ENCODE measurements at places on chromosomes 7 and 10.

DNA sequence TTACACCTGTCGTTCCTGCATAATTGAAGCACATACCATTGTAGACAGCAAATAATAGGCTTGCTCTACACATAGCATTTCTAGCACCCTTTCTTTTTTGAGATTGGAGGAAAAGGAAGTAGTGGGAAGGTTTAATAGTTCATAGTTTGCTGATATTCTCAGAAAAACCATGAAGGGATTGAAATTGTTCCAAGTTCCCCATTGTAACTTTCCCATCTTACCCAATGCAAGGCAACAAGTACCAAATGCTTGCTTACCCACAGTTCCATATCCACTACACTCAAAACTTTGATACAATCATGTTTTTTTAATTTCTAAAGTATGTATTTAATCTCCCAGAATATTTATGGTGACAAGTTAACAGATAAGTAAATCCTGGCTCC is 13.8 kb downstream of the CYP3A5 start:
- no peak for DNase-seq

GRCh38 chr7:115068220-115068619 is 146.3 kb downstream of the MDFIC start:
- DNase-seq = no peak

DNA sequence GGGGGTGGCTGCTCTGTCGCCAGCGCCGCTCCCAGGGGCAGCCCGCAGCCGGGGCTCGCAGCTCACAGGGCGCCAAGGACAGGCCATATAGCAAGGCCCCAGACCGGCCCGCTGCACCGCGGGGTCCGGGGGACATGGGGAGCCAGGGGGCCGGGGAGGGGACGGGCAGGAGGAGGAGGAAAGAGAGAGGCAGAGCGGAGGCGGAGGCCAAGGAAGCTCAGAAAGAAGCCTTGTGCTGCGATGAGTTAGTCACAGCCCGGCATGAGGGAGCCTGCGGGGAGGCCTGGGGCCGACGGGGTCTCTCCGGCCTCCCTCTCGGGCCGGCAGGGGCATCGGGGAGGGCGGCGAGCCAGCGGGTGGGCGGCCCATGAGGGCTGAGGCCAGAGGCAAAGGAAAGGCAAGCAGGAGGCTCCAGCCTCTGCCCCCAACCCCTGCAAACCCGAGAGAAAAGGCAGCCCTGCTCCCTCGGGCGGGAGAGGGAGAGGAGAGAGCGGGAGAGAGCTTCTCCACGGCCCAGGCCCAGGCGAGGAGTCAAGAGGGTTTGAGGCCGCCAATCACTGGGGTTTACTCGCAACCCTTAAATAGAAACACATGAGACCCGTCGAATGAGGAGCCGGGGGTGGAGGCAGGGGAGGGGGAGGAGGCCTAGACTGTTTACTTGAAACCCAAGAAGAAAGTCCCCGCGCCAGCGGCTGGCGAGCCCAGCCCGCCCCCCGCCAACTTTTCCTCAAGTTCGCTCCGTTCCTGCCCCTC is 167.9 kb downstream of the NEURL1 start:
- DNase-seq = no peak

- no peak for DNase-seq
Measured at GRCh38 chr10:70055550-70055949, 2.9 kb downstream of the MACROH2A2 start.

- DNase-seq = no peak
Measured at GRCh38 chr10:118792526-118792925, 37.8 kb upstream of the CACUL1 start.

DNA sequence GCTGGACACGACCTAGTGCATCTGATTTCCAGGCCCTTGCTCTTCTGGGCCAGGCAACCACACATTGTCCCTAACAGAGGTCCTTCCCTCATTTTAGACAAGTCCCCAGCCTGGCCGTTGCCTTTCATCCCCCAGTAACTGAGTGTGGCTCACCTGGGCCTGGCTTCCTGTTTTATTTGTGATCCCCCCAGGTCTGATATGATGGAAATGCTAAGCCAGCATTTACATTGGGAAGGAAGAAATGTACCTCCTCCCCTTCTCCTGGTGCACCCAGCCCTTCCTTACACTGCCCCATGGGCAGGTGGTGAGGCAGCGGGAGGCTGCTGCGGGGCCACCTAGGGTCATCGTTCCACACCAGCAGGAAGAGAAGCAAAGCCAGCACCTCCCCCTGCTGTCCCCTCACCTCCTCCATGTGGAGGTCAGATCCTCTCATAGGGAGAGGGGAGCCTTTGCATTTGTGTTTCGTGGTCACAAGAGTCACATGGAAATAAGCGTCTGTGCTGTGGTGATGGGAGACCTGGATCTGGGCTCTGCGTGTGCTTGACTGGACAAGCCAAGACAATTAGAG is 108.8 kb downstream of the GLRX3 start:
- no peak for DNase-seq

DNA sequence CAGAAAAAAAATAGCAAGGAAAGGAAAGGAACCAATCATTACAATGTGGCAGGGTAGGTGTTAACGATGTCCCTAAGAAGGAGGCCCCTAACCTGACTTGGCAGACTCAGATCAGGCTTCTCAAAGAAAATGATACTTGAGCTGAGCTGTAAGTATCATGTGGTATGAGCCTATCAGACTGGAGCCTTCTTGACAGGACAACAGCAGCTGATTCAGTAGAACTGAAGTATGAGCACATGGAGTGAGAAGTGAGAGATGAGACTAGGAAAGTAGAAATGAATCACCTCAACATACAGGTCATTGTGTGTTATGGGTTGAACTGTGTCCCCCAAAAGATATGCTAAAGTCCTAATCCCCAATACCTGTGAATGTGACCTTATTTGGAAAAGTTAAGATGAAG is 66.3 kb downstream of the MTERF1 start:
- no peak for DNase-seq

- DNase-seq = no peak
Measured at GRCh38 chr7:111960984-111961383, 245.2 kb downstream of the DOCK4 start.

- no peak for DNase-seq
Measured at GRCh38 chr7:77558284-77558967, 21.3 kb downstream of the PTPN12 start.

GRCh38 chr7:119688831-119689230 is 584.1 kb upstream of the KCND2 start:
- no peak for DNase-seq

DNA sequence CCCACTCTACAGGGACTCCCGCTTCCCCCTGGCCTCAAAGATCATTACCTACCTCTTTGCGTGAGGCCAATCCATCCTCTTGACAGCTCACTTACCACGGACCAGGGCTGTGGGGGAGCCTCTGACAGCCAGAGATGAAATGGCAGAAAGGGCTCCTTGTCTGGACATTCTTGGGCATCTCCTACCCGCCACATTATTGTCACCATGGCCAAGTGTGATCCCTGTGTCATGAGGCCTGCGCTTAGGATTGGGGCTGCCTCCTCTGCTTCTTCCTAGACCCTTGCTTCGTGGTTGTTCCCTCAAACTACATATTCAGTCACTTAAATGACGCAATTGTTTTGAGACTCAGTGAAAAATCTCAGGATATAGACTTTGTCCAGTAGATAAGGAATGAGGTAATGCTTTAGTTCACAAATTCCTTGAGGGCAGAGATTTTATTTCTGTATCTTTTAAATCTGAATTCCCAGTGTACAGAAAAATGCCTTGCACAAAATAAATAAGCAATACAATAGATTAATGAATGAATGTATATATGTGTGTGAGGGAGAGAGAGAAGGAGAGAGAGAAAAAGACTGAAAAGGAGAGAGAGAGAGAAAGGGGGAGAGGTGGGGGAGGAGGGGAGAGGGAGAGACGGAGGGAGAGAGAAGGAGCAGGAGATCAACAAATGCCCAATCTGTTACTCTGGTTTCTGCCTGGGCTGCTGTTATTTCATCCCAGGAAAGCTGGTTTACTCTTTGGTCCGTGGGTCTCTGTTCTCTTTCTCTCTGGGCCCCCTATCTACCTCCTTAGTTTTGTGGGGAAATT is 159.0 kb downstream of the PLXNA4 start:
- no peak for DNase-seq

GRCh38 chr10:120097766-120098165 is 205.2 kb downstream of the SEC23IP start:
- no peak for DNase-seq

GRCh38 chr10:97701438-97702069 is 12.0 kb upstream of the MARVELD1 start:
- no peak for DNase-seq

DNA sequence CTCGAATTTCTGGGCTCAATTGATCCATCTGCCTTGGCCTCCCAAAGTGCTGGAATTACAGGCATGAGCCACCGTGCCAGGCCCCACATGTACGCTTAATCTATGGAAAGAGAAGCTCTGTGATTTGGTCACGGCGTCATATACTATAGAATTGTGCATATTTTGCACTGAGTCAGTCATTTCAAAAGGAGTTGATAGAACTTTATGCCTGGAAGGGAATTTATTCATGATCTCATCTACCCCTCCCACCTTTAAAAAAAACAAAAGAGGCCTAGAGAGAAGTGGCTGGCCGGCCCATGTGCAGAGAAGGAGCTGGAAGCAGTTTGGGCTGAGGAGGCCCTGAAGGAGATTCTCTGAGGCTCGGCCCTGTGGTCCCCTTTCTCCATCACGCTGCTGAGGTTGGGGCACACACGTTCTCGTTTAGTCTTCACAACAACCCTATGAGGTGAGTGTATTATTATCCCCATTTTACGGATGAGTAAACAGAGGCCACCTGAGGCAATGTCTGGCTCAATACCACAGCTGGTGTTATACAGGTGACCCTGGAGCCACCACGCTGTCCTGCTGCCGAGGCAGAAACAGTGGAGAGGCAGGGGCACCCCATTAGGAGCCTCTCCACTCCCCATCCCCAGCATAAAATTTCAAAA is 47.2 kb upstream of the ZRANB1 start:
- DNase-seq = no peak

DNA sequence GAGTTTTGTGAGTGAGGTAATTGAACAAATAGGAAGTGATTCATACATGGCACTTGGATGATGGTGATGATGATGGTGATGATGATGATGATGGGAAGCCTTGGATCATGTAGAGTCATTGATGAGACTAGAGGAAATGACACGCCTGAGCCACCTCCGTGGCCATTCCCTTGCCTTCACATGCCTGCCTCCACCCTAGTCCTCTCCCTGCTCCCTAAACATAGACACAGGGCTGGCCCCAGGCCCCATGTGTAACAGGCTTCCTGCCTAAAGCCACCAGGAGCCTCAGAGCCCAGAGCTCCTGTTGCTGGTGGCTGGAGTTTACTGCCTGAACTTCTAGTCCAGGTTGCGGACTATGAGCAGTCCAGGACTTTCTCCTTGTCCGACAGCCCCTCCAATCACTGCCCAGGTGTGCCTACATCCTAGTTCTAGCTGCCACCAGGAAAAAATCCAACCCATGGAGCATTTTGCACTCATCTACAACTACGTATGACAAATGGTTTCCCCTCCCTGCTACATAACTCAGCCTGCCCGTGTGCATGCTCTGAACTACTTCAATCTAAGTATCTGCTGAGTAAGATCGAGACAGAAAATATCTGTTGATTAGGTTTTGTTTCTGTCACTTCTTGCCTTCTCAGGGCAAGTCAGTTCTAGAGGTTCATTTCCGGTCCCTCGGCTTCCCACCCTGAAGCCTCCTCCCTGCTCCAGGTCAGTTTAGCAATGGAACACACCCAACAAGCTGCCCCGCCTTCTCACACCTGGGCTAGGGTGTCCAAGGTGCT is 35.5 kb upstream of the KDM7A start:
- no peak for DNase-seq

DNA sequence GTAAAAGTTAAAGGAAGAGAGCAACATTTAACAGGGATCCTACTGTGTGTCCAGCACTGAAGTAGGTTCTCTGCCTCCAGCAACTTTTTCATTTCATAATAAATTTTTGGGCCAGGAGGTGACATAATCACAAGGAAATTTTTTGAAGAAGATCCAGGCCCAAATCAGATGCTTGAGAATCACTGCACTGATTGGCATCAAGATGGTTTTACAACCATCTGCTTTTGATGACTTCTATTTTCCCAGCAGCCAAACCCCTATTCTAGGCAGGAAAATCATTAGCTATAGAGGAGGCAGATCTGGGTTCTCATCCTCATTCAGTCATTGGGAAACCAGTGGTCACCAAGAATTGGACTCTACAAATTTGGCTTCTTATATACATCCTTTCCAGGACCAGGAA is 79.0 kb downstream of the ARL4A start:
- DNase-seq = no peak

DNA sequence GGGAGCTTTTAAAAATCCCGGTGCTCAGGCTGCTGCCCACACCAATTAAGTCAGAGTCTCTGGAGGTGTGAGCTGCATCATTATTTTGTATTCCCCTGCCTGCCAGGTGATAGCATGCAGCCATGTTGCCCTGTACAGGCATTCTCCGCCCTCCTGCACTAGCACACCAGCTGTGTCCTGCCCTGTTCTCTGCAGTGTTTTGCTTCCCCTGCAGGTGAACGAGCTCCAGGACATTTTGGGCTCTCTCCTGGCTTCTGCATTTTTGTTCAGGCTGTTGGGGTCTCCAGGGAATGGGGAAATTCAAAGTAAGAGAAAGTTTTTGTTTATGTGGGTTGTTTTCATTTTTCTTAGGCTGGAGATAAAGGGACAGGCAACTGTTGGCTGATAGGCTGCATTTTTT is 271.0 kb upstream of the COBL start:
- no peak for DNase-seq

DNA sequence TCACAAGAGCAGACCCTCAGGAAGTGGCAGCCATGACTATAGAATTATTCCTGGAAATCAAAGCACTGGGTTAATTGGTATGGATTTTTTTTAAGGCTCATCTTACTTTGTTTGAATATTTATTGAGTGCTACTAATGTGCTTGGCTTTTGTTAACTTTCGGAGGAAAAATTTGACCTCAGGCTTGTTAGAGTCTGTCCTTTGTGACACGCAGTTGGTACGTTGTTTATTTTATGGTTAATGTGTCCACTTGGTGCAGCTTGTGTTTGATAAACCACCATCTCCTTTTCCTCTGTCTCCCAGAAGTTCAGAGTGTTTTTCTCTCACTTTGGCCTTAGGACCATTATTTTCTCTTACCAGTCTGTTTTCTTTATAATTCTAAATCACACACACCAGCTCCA is 268.6 kb downstream of the SDK1 start:
- DNase-seq = no peak

GRCh38 chr7:153245809-153246208 is 486.3 kb downstream of the ACTR3B start:
- DNase-seq = no peak

- no peak for DNase-seq
Measured at GRCh38 chr7:136245327-136246004, 268.3 kb upstream of the MTPN start.

- no peak for DNase-seq
Measured at GRCh38 chr10:129332476-129332875, 134.6 kb upstream of the MGMT start.

GRCh38 chr7:117385363-117386109 is 41.8 kb downstream of the ASZ1 start:
- no peak for DNase-seq

DNA sequence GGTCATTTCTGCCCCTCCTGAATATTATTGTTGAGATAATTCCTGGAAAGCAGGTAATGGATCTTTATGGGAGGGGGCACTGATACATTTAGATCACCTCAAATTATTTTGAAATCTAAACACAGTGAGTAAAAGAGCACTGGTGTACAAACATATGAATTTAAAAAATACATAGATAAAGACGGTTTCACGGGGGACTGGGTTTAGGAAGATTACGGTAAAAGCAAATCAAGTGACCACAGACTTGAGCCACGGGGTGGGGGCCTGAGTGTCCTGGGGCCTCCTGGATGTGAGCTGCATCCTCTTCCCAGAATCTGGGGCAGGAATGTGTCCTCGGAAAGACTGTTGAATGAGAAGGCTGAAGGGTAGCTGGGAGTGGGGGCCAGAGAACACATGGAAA is 219.1 kb upstream of the KLF6 start:
- DNase-seq = no peak

Measured in stimulated activated CD8-positive, alpha-beta memory T cell treated with anti-CD3 and anti-CD28 coated beads, Interleukin-2, amount 100 ng/mL, for 48 hours (primary cell).